ENCODE measurements at places on chromosomes 3 and 15.

- no peak for DNase-seq
Measured at GRCh38 chr3:71916747-71917369, 131.9 kb upstream of the PROK2 start.

- DNase-seq = no peak
Measured at GRCh38 chr3:54844211-54844610, 83.6 kb downstream of the LRTM1 start.

DNA sequence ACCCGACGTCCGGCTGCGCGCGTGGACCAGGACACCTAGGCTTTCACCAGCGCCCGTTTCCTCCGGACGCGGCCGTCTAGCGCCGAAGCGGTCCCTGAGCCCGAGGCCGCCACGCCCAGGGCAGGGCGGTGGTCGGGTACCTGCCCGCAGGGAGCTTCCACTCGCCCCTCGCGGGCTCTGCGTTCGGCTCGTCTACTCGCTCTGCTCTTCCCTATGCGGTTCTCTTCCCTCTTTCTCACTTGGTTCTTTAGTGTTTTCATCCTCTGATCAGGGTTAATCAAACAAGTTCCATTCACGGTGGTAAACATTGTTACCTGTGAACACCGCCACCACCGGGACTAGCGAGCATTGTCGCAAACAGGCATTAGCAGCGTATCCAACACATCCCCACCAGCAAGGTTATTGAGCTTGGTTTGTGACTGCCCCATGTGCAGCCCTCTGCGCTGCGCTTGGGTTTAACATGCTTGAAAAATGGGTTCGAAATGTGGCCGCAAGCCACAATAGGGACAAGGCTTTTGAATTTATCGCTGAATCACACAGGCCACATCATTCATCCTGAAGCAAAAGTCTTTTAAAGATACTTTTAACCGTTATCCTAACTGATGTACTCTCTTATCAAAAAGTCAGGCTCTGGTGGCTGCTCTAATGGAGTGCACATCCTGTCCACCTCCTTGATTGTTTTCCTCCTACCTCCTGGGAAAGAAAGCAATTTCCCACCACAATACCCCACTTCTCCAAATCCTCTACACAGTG lies 843 bp upstream of the CD47 start:
- DNase-seq = no peak

DNA sequence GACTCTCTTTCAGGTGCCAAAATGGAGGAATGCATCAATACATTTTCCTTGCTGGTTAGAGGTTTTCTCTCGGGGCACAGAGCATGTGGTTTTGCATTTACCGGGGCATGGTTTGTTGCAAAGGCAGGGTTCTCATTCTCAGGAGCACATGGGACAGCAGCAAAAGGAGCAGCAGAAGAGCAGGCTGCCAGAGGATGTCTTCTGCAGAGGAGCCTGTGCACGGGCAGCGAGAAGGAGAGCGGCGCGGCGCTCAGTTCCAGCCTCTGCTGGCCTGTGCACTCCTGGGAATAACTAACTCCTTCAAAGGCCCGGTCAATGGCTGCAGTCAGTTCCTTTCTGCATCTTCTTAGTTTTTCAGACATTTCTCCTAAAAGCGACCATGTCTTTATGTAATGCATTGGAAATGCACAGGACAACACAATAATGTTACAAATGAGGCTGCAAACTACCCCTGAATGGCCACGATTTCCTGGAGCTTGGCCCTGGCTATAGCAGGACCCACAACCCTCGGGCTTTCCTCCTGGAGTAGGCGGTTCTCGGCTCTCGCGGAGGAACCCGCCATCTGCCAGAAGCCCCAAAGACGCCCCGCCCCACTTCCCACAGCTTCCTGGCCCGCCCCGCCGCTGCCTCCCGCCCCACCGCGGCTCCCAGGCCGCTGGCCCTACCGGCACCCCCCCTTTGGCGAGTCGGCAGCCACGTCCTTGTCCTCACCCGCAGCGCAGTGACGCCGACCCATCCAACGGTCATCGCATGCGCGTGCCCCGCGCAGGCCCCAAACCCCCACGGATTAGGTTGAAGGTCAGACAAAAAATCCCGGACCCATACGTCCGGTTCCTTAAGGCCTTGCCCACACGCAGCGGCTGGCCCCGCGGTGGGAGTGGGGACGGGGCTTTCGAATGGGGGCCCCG lies at the start of gene C3orf62:
Gene C3orf62, minus strand, starts transcription at position 758 of the 908 bp plus-strand sequence. Its CDS starts 360 bp downstream, at position 398.
- peak; percentile 86 for DNase-seq

- DNase-seq = no peak
Measured at GRCh38 chr15:31260646-31261265, 65.9 kb upstream of the KLF13 start.

DNA sequence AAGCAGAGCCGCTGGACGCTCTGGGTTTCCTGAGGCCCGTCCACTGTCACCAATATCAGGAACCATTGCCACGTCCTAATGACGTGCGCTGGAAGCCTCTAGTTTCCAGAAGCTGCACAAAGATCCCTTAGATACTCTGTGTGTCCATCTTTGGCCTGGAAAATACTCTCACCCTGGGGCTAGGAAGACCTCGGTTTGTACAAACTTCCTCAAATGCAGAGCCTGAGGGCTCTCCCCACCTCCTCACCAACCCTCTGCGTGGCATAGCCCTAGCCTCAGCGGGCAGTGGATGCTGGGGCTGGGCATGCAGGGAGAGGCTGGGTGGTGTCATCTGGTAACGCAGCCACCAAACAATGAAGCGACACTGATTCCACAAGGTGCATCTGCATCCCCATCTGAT lies 3.3 kb downstream of the RHO start:
- no peak for DNase-seq

GRCh38 chr3:62201438-62202035 lies 171.8 kb downstream of the FEZF2 start:
- peak; percentile 57 for DNase-seq

DNA sequence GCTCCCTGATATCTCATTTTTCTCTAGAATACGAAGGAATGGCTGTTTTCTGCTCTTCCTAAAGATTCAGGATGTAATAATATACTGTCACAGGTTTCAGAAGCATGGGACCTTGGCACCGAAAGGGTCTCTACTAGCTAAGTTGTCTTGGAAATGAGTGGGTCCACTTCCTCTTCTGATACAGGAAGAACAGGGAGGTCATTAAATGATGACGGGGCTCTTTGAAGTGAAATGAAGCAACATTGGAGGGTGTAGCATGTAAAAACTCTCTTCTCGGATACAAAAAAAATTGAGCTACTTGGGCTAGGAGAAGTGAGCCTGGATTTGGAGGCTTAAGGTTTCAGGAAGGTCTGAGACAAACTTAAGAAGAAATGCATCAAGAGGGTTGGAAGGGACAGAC lies 349.8 kb upstream of the TPRG1 start:
- no peak for DNase-seq

- DNase-seq = no peak
Measured at GRCh38 chr3:129868912-129869311, 24.6 kb downstream of the TMCC1 start.

DNA sequence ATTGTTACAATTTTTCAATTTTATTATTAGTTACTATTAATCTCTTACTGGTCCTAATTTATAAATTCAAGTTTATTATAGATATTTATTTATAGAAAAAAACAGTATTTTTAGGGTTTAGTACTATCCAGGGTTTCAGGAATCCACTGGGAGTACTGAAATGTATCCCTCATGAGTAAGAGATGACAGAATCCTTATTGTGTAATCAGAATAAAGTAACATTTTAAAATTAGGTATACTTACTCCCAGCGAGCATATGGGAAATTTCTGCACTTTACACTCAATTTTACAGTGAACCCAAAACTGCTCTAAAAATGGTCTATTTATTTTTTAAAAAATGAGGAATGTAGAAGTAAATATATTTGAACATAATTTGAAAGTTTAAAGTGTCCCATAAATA lies 202.7 kb downstream of the CGGBP1 start:
- DNase-seq = no peak

All from brain microvascular endothelial cell (primary cell).